ENCODE measurements at places on chromosomes 13 and 19. TPM values are rescaled to one million over a fixed set of nuclear protein-coding genes. Genes with fewer than 3 reads are reported as not detected.

Gene SPRYD7
- 7.5 TPM for total RNA-seq

Gene SOX1
- total RNA-seq = not detected

Gene DMKN
- total RNA-seq = not detected

Gene TEX29
- not detected for total RNA-seq

Gene ZNF100
- 12.7 TPM for total RNA-seq

Gene KCNRG
- 0.83 TPM for total RNA-seq

DNA sequence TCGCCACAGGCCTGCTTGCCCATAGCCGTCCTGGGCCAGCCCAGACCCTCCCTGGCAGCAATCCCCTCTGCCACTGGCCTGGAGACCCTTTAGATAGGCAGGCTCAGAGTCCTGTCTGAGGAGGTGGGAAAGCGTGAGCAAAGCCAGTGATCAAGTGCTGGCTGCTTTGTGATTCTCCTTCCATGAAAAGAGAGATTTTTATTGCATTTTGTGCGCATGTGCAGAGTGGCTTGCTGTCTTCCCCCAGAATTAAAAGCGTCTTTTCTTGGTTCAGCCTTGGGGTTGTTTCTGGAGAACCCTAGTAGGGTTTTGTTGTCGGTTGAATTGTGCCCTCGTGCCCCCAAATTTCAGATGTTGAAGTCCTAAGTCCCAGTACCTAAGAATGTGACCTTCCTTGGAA, 44.9 kb upstream of the DCT start:
- DNase-seq = no peak

GRCh38 chr13:110254751-110255553, 52.0 kb downstream of the COL4A1 start:
- DNase-seq = no peak

DNA sequence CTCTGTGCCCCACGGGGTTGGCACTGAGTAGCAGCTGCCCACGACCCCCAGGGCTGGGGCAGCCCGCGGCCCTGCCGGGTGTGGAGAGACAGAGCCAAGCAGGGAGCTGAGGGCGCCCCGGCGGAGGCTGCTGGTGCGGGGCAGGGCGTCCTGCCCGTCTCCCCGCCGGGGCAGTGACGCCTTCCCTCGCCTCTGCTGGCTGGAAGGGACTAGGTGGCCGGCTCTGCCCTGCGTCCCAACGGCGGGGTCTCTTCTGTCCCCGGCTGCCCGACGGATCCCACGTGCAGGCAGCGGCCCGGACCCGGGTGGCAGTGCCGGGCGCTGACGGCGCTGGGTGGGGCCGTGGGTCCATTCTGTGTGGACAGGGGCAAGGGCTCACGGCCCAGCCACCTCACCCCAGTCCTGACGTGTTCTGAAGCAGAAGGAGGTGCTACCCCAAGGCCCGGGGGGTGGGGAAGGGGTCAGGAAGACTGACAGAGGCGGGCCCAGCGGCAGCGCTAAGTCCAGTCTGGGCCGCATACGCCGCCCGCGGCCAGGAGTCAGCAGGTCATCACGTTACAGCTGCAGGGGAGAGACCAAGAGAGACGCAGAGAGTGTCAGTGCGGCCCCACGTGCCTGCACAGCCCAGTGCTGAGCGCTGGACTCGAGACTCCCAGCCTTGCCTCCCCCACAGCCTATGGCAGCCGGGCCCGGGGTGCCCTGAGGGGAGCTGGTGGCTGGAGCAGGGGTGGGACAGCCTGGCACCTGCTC, 15.1 kb upstream of the PLPP2 start:
- DNase-seq = no peak

DNA sequence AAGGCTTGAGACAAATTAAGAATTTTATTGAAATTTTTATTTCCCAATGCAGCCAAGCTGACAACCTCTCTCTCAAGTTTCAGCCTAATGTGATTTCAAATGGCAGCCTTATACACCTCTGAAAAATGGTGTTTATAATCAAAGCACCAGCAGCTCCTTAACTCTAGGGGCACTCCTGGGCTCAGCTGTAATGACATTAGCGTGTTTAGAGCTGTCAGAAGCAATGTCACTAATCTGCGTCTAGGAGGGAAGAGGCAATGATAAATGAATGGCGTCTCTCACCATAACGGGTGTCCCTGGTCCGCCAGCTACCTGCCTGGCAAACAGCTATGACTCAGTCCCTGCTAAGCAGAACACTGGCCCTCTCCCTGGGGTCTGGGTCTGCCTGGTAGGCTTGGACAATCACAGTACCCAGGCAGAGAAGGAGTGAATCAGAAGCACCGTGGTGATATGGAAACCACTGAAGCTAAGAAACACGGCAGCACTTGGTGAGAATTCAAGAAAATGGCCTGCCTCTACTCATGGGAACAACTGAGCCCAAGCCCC, 131.8 kb upstream of the VSTM2B start:
- no peak for DNase-seq

DNA sequence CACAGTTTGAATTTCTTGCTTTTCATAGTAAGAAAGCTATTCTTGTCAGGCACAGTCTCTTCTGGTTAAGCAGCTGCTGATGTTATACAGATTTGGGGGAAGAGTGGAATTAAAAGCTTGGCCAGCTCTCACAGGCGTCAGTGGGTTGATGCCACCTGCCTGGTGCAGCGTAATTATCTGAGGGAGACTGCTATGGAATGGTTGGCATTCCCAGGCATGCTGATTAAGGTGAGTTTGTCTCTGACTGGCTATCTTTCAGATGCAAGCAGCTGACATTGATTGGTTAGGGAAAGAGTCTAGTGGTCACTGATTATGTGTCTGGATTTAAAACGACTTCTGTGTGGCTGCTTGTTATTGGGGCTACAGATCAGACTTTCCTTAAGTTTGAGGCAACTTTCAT, 948.4 kb downstream of the UQCRFS1 start:
- no peak for DNase-seq

DNA sequence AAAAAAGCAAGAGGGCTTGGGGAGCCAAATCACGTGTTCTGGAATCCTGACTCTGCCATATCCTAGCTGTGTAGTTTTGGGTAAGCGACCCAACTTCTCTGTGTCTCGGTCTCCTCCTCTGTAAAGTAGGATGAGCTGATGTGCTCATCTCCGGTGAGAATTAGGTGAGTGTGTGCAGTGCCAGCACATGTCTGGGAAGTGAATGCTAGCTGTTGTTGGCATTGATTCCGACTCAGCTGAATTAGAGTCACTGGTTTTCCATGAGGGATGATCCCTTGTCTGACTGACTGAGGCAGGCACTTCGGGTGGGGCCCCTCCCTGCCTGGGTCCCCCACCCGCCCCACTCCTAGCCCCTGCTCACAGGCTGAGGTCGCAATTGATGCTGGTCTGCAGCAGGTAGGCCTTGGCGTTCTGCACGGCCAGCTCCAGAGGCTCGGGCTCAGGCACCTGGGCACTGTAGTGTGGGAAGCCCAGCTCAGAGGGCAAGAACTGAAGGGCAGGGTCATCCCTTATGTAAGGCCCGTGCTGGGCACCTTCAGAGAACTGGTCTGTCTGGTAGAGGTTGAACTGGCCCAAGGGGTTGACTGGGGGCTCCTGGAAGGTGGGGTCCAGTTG, 835 bp downstream of the RSPH6A start:
- no peak for DNase-seq

- DNase-seq = no peak
Observed at GRCh38 chr13:85666356-85666755, 132.9 kb downstream of the SLITRK6 start.

DNA sequence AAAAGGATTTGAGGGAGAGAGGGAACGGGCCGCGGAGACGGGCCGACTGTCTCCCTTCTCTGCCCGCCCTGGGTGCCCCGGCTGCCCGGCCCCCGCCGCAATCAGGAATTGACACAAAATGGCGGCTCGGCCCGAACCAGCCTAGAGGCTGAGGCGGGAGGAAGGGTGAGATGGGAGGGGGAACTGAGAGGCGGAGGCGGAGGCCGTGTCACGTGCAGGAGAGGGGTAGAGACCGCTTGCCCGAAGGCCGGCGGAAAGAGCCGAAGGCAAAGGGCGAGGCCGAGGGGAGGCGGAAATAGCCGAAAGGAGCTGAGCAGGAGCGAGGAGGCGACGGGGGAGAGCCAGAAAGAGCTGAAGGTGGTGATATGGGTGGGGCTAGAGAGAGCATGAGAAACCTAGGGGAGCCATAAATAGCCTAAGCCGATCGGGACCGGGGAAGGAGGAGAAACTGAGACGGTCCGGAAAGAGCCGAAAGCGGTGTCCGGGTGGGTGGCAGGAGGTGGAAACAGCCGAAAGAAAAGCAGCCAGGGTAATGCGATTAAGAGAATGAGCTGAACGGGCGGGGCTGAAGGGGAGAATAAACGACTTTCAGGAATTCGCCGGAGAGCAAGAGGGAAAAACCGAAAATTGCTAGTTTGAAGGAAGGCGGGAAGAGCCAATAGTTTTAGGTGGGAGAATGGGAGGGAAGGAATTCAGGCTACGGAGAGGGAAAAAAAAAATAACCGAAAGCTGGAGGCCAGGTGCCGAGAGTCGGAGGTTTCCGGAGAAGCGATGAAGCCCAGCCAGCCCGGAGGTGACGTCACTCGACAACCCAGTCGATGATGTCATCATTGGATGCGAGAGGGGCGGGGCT, at the start of gene ZC3H4:
Gene ZC3H4, minus strand, starts transcription at position 780 of the 853 bp plus-strand sequence. CDS start 1,192 bp downstream, outside the sequence.
- peak; percentile 100 for DNase-seq

- no peak for DNase-seq
Observed at GRCh38 chr13:20822406-20822805, 48.6 kb upstream of the EEF1AKMT1 start.

DNA sequence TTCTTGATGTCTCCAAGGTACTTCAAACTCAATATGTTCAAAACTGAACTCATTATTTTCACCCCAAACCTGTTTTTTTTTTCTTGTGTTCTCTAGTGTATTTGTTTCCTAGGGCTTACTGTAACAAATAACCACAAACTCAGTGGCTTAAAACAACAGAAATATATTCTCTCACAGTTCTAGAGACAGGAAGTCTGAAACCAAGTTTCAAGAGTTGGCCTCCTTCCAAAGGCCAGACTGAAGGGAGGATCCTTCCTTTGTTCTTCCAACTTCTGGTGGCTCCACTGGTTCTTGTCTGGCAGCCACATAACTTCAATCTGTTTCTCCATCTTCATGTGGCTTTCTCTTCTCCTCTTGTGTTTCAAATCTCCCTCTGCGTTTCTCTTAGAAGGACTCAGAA, 62.0 kb upstream of the PDCD5 start:
- DNase-seq = no peak

- peak; percentile 30 for DNase-seq
Observed at GRCh38 chr19:1172353-1173158, 1.5 kb downstream of the SBNO2 start.

DNA sequence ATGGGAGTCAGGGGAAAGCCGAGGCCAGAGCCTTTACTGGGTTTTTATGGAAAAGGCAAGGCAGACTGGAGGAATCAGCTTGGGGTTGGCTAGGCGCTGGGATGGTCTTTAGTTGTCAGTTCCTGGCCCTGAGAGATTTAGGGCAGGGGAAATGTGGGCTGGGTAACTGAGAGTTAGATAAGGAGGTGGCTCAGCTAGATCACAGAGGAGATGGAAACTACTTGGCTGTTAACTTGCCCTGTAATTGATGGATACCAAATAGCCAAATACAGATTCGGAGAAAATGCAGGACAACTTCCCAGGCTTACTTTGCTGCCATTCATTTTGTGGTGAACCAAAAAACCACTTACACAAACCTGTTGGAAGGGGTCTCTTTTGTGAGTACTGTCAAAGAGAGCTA, 54.0 kb downstream of the LRCH1 start:
- no peak for DNase-seq

GRCh38 chr19:11171144-11171543, 15.6 kb upstream of the SPC24 start:
- no peak for DNase-seq

DNA sequence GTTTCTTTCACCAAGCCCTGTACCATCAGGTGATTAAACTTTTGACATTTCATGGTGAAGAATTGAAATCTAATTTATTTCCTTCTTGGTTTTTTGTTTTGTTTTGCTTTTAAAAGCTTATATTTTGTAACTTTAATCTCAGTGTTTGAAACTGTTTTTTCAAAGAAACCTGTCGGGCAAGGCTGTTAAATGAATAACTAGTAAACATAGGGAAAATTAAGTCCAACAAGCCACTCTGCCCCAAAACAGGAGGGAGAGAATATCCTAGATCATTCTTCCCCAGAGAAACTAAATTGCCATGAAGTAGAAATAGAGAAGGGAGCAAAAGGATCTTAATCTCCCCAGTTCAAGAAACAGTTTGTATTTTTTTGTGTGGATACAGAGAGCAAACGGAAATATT, 98.2 kb downstream of the FREM2 start:
- no peak for DNase-seq

- DNase-seq = no peak
Observed at GRCh38 chr13:113394339-113394640, 30.4 kb upstream of the GRTP1 start.

All from endothelial cell of umbilical vein (primary cell).